ENCODE measurements at places on chromosomes 1 and 21. TPM values are rescaled to one million over a fixed set of nuclear protein-coding genes. Genes with fewer than 3 reads are reported as not detected.

AUNIP gene
- not detected for total RNA-seq

LAMC2 gene
- total RNA-seq: 11.2 TPM

COL8A2 gene
- 57.4 TPM for total RNA-seq

S100A14 gene
- not detected for total RNA-seq

All from esophagus muscularis mucosa (tissue), 4 donors.